ENCODE measurements at places on chromosomes 16 and 17. TPM values are rescaled to one million over a fixed set of nuclear protein-coding genes. Genes with fewer than 3 reads are reported as not detected.

PYDC1 gene
- total RNA-seq = not detected

SPNS2 gene
- total RNA-seq = 16.3 TPM

CA4 gene
- not detected for total RNA-seq

COPRS gene
- total RNA-seq = 24.7 TPM

ST6GALNAC1 gene
- 3.1 TPM for total RNA-seq

KRTAP9-2 gene
- not detected for total RNA-seq

HCRT gene
- total RNA-seq = not detected

CIBAR2 gene
- total RNA-seq = not detected

TTYH2 gene
- 17.2 TPM for total RNA-seq

TMC8 gene
- total RNA-seq = 2.5 TPM

PRR29 gene
- 1.9 TPM for total RNA-seq

ITGAL gene
- 1.3 TPM for total RNA-seq

HOXB1 gene
- total RNA-seq = not detected

CCL3 gene
- total RNA-seq = 2.8 TPM

NAA38 gene
- 24.1 TPM for total RNA-seq

RAB11FIP4 gene
- total RNA-seq = 66.0 TPM

NPIPA5 gene
- total RNA-seq = 8.1 TPM

MPO gene
- 0.94 TPM for total RNA-seq

SOX15 gene
- 1.6 TPM for total RNA-seq

Measured in parietal lobe (tissue), 2 donors.